ENCODE measurements at places on chromosomes 7 and 10.
A peak's percentile ranks its signal among the peaks of the same experiment; 100 is the strongest.

- no peak for DNase-seq
Observed at GRCh38 chr10:129400426-129400825, 66.6 kb upstream of the MGMT start.

DNA sequence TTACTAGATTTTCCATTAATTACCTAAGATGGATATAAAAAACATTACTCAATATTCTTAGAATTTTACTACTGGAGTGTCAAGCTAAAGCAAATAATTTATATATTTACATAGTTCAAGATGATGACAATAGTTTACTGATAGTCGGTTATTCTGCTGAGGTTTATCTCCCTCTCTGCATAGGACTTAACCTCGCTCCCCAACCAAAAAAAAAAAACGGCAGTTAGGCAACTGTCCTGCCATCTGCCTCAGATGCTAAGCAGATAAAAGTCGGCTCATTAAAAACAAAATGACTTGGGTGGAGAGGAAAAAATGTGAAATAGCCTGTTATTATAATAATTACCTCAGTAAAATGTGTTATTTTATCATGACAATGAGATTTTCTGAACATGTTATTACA is 14.0 kb upstream of the ITGB8 start:
- no peak for DNase-seq

- no peak for DNase-seq
Observed at GRCh38 chr10:30553018-30553625, 76.4 kb downstream of the LYZL2 start.

DNA sequence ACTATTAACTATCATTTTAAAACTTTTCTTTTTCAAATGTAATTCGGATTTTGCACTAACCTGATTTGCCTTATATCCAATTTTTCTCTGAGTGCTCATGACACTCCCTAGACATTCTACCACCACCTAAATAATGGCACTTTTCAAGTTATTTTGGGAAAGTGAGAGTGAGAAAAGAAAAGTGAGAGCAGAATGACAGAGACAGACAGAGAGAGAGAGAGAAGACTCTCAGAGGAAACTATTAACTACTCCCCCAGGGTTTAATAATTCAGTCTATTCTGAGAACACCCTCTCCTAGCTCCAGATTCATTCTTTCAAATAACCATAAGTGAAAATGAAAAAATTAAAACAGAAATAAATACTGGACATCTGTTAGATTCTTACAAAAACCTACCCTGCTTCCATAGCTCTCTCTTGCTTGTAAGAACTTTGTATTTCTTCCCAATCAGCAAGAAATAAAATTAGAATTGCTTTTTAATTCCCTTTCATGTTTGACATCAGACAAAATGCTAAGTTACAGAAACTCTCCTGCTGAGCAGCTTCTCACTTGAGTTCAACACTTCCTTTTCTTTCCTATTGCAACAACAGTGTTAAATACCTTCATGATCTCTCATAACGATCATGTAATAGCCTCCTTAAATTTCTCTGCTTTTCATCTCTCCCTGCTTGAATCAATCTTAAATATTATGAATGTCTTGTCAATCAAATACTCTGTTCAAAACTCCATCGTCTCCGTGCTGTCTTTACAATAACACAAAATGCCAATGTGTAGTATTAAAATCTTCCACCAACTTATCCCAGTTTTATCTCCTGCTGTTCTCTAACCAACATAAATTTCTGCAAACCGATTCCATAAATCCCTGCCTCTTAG is 191.7 kb downstream of the SEMA3E start:
- DNase-seq: no peak

DNA sequence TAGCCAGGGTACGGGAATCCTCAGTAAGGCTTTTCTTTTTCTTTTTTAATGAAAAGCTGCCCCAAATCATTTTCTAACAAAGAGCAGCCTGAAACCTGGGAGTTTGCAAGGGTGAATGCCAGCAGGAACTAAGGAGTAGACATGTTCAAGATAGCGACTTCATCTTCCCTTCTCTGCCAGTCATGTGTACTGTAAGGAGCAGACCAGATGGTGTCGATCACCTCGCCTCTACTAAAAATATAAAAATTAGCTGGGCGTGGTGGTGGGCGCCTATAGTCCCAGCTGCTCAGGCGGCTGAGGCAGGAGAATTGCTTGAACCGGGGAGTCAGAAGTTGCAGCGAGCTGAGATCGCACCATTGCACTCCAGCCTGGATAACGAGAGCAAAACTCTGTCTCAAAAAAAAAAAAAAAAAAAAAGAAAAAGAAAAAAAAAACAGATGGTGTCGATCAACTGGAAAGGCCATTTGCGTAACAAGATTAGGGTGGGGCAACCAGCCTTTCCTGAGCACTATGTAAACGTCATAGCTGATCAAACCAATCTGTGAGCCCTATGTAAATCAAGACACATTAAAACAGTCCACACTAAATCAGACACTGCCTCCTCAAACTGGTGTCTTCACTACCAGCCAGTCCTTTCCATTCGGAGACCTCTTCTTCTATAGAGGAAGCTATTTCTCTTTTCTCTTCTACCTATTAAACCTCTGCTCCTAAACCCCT is 33.8 kb downstream of the NOLC1 start:
- no peak for DNase-seq

GRCh38 chr10:113303544-113304146 is 249.2 kb upstream of the HABP2 start:
- DNase-seq: no peak

DNA sequence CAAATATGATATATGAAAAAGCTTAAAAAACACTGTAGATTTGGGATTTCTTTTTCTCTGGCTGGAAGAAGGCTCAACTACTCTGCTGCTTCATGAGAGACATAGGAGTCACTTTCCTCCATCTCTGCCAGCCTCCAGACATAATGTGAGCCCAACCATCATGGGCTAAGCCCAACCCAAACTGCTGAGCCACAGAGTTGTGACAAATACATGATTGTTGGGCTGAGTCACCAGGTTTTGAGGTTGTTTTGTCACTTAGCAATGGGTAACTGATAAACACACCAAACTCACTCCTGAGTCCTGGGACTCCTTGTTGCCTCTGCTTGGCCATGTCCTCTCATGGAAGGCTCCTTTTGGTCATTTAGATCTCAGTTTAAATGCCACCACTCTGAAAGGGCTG is 381.8 kb upstream of the FZD8 start:
- DNase-seq: no peak

- DNase-seq: no peak
Observed at GRCh38 chr7:2169923-2170575, 62.7 kb downstream of the MAD1L1 start.

DNA sequence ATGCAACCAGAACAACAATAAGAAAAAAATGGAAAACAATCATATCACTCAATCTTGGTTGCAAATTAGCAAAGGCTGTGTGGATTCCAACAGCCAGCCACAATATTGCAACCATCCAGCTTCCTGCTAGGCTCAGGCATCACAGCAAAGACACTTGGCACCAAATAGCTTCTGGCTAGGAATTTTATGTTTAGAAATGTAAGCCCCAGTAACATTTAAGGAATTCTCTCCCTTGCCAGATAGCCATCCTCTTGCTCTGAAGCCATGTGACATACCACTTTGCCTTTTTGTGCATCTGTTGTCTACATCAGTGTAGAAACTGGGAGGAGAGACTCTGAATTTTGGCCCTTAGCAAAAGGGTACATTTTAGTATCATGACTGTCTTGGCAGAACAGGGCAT is 22.2 kb downstream of the MKX start:
- DNase-seq: no peak

DNA sequence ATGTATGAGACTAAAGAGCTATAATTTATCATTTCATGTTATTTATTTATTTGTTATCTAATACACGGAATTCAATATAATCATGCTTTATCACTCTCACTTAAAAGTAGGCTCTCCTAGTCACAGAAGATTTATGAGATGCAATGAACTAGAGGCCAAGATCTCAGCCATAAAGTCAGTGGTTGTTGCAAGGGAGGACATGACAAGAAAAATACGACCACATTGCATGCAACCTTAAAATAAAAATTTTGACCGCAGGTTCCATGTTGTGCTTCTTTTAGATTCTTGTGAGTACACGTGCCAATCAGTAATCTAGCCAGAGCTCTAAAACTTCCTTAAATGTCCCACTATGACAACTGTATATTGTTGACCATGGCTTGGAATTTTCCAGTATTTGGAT is 75.9 kb upstream of the SP8 start:
- DNase-seq: no peak

DNA sequence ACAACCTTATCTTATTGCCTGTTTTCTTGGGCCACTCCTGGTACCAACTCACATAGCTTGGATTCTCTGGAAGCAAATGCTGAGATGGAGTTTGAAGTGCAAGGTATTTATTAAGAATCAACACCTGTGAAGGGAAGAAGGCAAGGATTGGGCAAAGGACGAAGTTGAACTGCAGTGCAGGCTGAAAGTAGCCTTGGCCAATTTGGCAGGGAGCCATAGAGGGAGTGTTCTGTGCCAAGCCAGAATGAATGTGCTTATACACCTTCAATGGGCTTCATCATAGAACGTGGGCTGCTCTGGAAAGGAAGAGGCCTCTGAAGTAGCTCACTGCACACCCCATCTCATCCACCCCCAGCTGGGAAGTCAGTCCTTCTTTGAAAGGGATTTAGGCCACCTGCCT is 79.8 kb upstream of the IFRD1 start:
- DNase-seq: no peak

DNA sequence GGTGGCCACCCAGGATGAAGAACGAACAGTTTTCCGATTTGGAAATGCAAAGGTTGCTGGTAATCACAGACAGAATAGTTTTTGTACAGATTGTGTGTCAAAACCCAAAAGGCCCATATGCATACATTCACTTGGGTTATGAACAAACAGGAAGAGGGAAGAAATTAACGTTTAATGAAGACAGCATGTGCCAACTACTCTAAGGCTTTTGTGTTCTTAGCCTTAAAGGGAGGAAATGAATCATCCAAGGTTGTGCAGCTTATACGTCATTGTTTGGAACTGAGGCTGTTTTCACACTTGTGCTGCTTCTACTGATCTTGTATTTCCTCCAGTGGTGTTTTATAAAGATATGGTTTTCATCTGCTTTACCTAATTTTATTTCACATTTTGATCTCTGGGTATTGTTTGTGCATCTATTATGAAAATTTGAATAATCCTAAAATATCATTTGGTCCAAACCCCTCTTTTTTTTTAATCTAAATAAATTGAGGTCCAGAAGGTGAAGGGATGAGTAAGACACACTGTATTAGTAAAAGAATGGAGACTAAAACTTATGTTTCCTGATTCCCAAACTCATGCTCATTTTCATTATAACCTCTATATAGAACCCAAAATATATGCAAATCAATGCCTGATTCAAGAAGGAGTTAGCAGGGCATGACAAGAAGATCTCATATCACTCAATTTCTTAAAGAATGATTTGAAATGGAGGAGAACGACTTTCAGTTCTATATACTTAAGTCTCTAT is 373.1 kb downstream of the THSD7A start:
- no peak for DNase-seq

DNA sequence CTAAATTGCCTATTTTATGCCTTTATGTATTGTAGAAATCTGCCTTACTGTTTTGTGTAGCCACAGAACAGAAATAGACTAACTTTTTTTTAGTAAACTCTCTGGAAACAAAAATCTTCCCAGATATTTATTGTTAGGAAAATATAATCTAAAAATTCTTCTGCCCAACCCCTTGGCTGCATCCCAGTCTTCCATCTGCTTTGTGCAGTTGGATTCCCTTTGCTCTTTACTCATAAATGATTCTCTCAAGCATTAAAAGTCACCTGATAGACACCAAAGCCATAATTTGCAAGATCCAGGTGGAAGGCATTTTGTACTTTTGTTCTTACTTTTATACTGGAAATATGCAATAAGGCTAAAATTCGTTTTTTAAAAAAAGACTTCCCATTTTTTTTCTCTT is 6.1 kb upstream of the CAV2 start:
- no peak for DNase-seq

- no peak for DNase-seq
Observed at GRCh38 chr7:24595671-24596418, 22.6 kb downstream of the PALS2 start.

- DNase-seq: peak; percentile 78
Observed at GRCh38 chr10:89414146-89414878, at the start of gene IFIT5. Gene IFIT5 (plus strand): TSS chr10:89414568. CDS start chr10:89414799, 231 bp downstream.

DNA sequence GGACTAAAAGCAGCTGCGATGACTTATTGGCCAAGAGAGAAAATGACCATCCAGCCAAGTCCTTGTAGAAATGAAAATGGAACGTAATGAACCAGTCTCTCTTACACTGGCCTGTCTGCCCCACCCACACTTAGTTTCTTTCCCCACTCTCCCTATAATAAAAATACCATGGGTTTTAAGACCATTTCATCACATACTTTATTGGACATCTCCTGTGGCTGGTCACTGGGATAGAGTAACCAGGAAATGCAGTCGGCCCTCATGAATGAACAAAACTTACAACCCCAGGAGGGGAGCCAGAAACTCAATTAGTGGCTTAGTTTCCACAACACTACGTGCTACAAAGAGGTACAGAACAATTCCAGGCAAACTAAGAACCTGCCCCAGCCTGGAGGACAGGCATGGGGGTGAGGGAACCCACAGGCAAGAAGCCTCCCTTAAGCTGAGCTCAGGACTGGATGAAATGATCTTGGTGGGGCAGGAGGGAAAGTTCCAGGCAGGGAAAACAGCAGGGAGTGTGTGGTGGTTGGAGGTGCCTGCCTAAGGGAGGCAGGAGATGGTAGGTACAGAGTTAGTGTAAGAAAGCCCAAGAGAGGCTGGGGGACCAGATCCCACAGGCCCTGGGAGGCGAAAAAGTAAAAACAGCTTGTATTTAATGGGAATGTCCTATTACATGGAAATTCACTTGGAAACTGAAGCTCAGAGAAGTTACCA is 29.6 kb downstream of the MKI67 start:
- DNase-seq: no peak

GRCh38 chr10:103648636-103649532 is 155.4 kb downstream of the NEURL1 start:
- no peak for DNase-seq

- no peak for DNase-seq
Observed at GRCh38 chr10:113982769-113983168, 60.9 kb upstream of the ADRB1 start.

- no peak for DNase-seq
Observed at GRCh38 chr7:98399890-98400541, 874 bp downstream of the BAIAP2L1 start.

DNA sequence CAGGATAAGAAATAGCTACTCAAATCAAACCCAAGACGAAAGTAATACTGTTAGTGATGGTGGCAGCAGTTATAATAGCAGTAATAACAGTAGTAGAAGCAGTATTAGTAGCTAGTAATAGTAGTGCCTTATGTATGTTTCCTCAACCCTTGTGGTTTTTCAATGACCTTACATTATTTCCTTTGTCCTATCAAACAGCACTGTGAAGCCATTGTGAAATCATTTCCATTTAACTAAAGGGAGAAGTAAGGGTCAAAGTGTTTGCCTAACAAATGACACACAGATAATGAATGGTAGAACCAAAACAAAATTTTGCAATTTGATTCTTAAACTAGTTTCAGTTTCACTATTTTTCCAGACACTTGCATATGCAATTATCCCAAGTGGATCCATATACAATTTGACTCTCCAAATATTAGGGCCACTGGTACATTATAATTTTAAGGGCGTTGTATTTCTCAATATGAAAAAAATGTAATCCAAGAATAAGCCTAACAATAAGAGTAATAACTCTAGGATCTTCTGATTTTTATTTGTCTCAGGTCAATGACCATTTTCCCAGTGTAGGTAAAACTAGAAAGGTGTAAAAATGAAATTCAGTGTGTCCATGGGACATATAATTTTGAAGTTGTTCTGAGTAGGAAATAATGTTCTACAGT is 33.7 kb upstream of the TMEM26 start:
- DNase-seq: no peak

All from hypothalamus (tissue), 51 donors.